ENCODE measurements at places on chromosomes 11 and 22. TPM values are rescaled to one million over a fixed set of nuclear protein-coding genes. Genes with fewer than 3 reads are reported as not detected.

GRCh38 chr11:126347751-126348668 lies 7.5 kb upstream of the ST3GAL4 start:
- DNase-seq, result no peak
- H3K4me1 ChIP-seq, result peaks cover 27% of the 10 kb centered on the region
- no peaks in the 10 kb centered on the region for H3K27me3 ChIP-seq
- H3K27ac ChIP-seq, result peak overlapping the region; percentile 46

GRCh38 chr11:6856871-6857270 lies 6.0 kb upstream of the OR10A2 start:
- DNase-seq, result no peak
- no peak overlapping the region for H3K27ac ChIP-seq
- H3K27me3 ChIP-seq, result no peaks in the 10 kb centered on the region
- H3K4me3 ChIP-seq, result no peak overlapping the region
- peaks cover 8% of the 10 kb centered on the region for H3K36me3 ChIP-seq

- no peaks in the 10 kb centered on the region for H3K36me3 ChIP-seq
- DNase-seq, result no peak
- H3K27me3 ChIP-seq, result peaks cover 39% of the 10 kb centered on the region
- H3K4me1 ChIP-seq, result no peaks in the 10 kb centered on the region
- no peak overlapping the region for H3K4me3 ChIP-seq
Measured at GRCh38 chr11:68990995-68991780, 10.4 kb upstream of the MRGPRD start.

DNA sequence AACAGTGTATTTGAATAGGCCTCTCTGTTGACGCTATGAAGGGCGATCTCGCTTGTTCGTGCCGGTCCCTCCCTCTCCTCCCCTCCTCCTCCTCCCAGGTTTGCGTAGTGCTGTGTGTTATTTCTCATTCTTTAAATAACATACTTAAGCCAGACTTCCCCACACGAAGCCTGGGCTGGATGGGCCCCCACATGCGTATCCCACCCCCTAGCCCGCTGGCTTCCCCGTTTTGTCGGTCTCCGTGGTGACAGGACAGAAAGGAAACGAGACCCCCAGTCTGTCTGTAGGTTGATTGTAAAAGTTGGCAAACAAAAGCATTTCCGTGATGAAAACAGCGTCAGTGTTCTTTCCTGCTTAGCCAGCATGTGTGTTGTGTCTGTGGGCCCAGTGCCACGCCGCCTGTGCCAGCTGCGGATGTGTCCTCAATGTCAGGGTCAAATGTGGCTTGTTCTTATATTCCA lies 27.3 kb downstream of the FAM118A start:
- H3K4me1 ChIP-seq, result peaks cover 21% of the 10 kb centered on the region
- H3K27me3 ChIP-seq, result no peaks in the 10 kb centered on the region
- no peak for DNase-seq
- no peak overlapping the region for H3K27ac ChIP-seq

GRCh38 chr11:124895471-124895971 lies 2.1 kb downstream of the ROBO4 start:
- H3K27ac ChIP-seq, result no peak overlapping the region
- H3K4me1 ChIP-seq, result peaks cover 16% of the 10 kb centered on the region
- H3K36me3 ChIP-seq, result no peaks in the 10 kb centered on the region
- no peak for DNase-seq
- H3K27me3 ChIP-seq, result peaks cover 13% of the 10 kb centered on the region

DNA sequence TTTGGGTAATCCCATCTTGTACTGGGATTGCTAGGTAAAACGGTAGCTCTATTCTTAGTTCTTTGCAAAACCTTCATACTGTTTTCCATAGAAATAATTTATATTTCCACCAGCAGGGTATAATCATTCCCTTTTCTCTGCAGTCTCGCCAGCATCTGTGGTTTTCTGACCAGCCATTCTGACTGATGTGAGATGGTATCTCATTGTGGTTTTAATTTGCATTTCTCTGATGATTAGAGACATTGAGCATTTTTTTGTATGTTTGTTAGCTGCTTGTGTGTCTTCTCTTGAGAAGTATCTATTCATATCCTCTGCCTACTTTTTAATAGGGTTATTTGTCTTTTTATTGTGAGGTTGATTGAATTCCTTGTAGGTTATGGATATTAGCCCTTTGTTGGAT lies 220.9 kb downstream of the PGR start:
- H3K27me3 ChIP-seq, result no peaks in the 10 kb centered on the region
- no peak for DNase-seq
- peaks cover 3% of the 10 kb centered on the region for H3K36me3 ChIP-seq
- H3K4me1 ChIP-seq, result peaks cover 7% of the 10 kb centered on the region

GRCh38 chr22:24436553-24436952 lies 9.2 kb downstream of the ADORA2A start:
- no peak overlapping the region for H3K4me3 ChIP-seq
- no peaks in the 10 kb centered on the region for H3K27me3 ChIP-seq
- H3K36me3 ChIP-seq, result no peaks in the 10 kb centered on the region

GRCh38 chr22:49787861-49788260 lies 39.8 kb downstream of the BRD1 start:
- no peak overlapping the region for H3K4me3 ChIP-seq

GRCh38 chr11:31870609-31871309 lies 59.6 kb upstream of the PAX6 start:
- H3K27me3 ChIP-seq, result peaks cover 4% of the 10 kb centered on the region
- H3K4me3 ChIP-seq, result peak overlapping the region; percentile 5
- no peaks in the 10 kb centered on the region for H3K36me3 ChIP-seq
- H3K27ac ChIP-seq, result peak overlapping the region; percentile 90

DNA sequence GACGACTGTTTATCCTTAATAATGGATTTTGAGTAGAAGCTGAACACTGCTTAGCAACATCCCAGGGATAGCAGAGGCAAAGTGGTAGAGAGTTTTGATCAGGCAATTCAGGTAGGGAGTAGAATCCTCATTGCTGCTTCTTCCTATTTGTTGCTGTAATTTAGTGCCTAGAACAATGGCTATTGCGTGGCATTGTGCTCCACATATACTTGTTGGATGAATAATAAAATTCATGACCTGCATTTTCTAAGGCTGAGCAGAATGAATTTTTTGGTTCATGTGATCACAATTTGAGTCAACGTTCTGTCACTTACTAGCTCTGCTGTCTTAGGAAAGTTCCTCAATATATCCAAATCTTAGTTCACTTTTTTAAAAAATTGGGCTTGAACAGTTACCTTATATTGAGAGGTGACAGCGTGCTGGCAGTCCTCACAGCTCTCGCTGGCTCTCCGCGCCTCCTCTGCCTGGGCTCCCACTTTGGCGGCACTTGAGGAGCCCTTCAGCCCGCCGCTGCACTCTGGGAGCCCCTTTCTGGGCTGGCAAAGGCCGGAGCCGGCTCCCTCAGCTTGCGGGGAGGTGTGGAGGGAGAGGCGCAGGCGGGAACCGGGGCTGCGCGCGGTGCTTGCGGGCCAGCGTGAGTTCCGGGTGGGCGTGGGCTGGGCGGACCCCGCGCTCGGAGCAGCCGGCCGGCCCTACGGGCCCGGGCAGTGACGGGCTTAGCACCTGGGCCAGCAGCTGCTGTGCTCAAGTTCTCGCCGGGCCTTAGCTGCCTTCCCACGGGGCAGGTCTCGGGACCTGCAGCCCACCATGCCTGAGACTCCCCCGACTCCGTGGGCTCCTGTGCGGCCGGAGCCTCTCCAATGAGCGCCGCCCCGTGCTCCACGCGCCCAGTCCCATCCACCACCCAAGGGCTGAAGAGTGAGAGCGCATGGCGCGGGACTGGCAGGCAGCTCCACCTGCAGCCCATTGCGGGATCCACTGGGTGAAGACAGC lies 350.6 kb downstream of the ETS1 start:
- no peaks in the 10 kb centered on the region for H3K36me3 ChIP-seq
- no peaks in the 10 kb centered on the region for H3K4me1 ChIP-seq
- no peak overlapping the region for H3K4me3 ChIP-seq
- H3K27ac ChIP-seq, result no peak overlapping the region

- H3K27me3 ChIP-seq, result no peaks in the 10 kb centered on the region
- H3K4me3 ChIP-seq, result no peak overlapping the region
- H3K36me3 ChIP-seq, result peaks cover 37% of the 10 kb centered on the region
- H3K27ac ChIP-seq, result no peak overlapping the region
- no peak for DNase-seq
Measured at GRCh38 chr11:94806419-94806818, 38.3 kb downstream of the AMOTL1 start.

GRCh38 chr11:134254433-134255183 lies 1.2 kb downstream of the ACAD8 start:
- peak overlapping the region; percentile 95 for H3K4me3 ChIP-seq
- no peak overlapping the region for H3K27ac ChIP-seq
- no peaks in the 10 kb centered on the region for H3K36me3 ChIP-seq
- no peak for DNase-seq

DNA sequence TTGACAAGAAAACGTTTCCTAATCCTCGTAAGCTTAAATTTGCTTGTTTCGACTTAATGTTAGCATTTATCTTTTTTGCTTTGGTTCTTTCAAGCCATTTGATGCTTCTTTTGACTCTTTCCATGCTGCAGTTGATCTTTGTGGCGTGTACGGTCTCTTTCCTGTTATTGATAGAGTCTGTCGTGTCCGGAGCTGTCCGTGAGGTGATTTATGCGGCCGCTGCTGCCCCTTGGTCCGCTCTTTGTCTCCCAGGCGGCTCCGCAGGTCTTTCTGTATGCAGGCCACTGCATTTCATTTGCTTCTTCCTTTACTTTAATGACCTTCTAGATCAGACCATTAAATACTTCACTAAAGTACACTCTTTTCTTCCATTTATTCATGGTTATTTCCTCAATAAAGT lies 50.3 kb downstream of the TBC1D22A start:
- peaks cover 63% of the 10 kb centered on the region for H3K4me1 ChIP-seq
- peaks cover 6% of the 10 kb centered on the region for H3K36me3 ChIP-seq
- H3K27me3 ChIP-seq, result no peaks in the 10 kb centered on the region
- peak; percentile 17 for DNase-seq
- H3K27ac ChIP-seq, result peak overlapping the region; percentile 7
- peak overlapping the region; percentile 4 for H3K4me3 ChIP-seq

DNA sequence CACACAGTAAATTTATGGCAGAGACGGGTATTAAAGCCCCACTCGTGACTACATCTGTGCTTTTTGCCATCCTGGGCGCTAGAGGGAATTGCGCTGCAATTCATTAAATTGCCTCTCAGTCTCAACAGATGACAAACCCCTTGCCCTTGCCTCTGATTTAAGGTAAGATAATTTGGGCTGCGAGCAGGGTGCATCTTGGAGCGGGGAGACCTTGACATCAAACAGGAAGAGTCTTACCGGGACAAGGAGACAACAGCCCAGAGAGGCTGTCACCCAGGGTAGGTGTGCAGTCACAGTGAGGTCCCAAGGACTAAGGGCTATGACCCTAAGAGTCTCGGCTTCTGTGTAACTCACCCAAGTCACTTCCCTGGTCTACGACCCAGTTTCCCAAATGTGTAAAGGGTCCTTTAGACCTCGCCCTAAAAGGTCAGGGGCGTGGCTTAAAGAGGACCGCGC lies 449 bp upstream of the TOM1 start:
- peaks cover 13% of the 10 kb centered on the region for H3K4me1 ChIP-seq
- H3K27me3 ChIP-seq, result no peaks in the 10 kb centered on the region
- H3K36me3 ChIP-seq, result no peaks in the 10 kb centered on the region
- DNase-seq, result no peak

DNA sequence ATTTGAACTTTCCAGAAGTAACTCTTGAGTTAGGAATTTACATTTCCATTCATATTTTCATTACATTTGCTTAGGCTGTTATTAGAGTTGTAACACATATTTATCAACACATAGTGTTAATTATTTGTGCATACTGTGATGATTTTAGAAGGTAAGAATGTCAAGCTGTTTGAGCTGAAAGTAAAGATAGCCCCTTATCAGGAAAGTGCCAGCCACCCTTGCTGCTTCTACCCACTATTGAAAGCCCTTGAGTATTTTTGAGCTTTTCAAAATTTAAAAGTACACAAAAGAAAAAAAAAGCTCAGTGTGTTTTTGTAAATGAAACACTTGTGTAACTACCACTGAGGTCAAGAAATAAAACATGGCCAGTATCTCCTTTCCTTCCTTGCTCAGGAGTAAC lies 8.0 kb downstream of the APLP2 start:
- no peaks in the 10 kb centered on the region for H3K27me3 ChIP-seq
- H3K27ac ChIP-seq, result no peak overlapping the region
- DNase-seq, result no peak
- peaks cover 28% of the 10 kb centered on the region for H3K4me1 ChIP-seq
- H3K4me3 ChIP-seq, result no peak overlapping the region
- peaks cover 4% of the 10 kb centered on the region for H3K36me3 ChIP-seq

DNA sequence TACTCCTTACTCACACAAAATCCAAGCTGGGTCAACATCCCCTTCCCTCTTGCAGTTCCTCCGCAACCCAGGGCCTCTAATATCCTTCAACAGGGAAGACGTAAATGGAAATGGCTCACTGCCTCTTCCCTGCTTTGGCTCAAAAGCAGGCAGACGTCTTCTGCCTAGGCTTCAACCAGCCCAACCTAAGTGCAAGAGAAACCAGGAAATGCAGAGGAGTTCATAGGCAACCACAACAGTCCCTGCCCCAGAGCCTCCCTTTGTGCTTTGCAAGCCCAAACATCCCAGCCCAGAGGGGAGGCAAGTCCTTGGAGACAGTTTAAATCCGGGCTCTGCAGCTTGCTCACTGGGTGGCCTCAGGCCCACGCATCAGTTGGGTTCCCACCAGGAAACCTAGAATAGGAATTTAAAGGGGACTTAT lies 33.3 kb downstream of the CD6 start:
- no peak overlapping the region for H3K4me3 ChIP-seq
- H3K36me3 ChIP-seq, result no peaks in the 10 kb centered on the region
- DNase-seq, result no peak
- peaks cover 8% of the 10 kb centered on the region for H3K4me1 ChIP-seq
- peaks cover 48% of the 10 kb centered on the region for H3K27me3 ChIP-seq

GRCh38 chr11:75441804-75442132 lies 8.8 kb upstream of the KLHL35 start:
- no peak for DNase-seq
- no peaks in the 10 kb centered on the region for H3K27me3 ChIP-seq
- H3K27ac ChIP-seq, result no peak overlapping the region

- peaks cover 5% of the 10 kb centered on the region for H3K4me1 ChIP-seq
- no peaks in the 10 kb centered on the region for H3K27me3 ChIP-seq
- peaks cover under 1% of the 10 kb centered on the region for H3K36me3 ChIP-seq
Measured at GRCh38 chr11:95123556-95123955, 33.9 kb downstream of the ENDOD1 start.

MAP6 gene
- total RNA-seq, result 57.7 TPM

DENND6B gene
- 22.0 TPM for total RNA-seq

RTN4R gene
- total RNA-seq, result 19.0 TPM

BCO2 gene
- 1.5 TPM for total RNA-seq

CARNS1 gene
- 0.07 TPM for total RNA-seq

LRRN4CL gene
- total RNA-seq, result 1.6 TPM

CECR2 gene
- total RNA-seq, result 34.6 TPM

KCNK4 gene
- not detected for total RNA-seq

DDIAS gene
- total RNA-seq, result 23.2 TPM

APLP2 gene
- 224 TPM for total RNA-seq

CNGA4 gene
- not detected for total RNA-seq

RASGRP2 gene
- 0.93 TPM for total RNA-seq
